ENCODE measurements at places on chromosomes 16 and 17. TPM values are rescaled to one million over a fixed set of nuclear protein-coding genes. Genes with fewer than 3 reads are reported as not detected.

GRCh38 chr17:60230358-60230757, 80.6 kb downstream of the CA4 start:
- no peak for DNase-seq
- no peaks in the 10 kb centered on the region for H3K4me1 ChIP-seq
- peaks cover 21% of the 10 kb centered on the region for H3K36me3 ChIP-seq
- H3K27ac ChIP-seq = no peak overlapping the region
- no peaks in the 10 kb centered on the region for H3K27me3 ChIP-seq

DNA sequence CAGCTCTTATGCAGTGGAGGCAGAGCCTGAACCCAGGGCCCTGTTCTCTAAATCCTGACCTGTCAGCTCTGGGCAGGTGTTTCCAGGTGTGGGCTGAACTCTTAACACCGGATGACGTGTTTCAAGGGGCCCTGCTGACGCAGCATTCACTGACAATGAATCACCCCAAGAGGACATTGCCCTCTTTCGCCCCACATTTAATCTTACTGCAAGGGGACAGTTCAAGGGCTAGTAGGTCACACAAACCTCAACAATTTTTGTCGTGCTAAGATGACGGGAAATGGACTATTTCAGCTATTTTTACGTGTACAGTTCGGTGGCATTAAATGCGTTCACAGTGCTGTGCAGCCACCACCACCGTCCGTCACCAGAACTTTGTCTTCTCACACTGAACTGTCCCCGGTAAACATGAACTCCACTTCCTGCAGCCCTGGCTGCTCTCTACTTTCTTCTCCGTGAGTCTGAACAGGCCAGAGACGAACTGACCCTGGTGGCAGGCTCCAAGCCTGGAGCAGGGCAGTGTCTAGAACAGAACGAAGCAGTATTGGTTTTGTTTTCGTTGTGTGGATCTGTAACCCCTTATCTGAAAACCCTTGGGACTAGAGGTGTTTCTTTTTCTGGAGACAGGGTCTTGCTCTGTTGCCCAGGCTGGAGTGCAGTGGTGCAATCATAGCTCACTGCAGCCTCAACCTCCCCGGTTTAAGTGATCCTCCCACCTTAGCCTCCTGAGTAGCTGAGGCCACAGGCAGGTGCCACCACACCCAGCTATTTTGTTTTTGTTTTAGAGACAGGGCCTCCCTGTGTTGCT, 88.4 kb upstream of the CIBAR2 start:
- H3K4me1 ChIP-seq = peaks cover 15% of the 10 kb centered on the region
- H3K27me3 ChIP-seq = no peaks in the 10 kb centered on the region
- H3K36me3 ChIP-seq = no peaks in the 10 kb centered on the region
- H3K27ac ChIP-seq = peak overlapping the region; percentile 0
- no peak overlapping the region for H3K4me3 ChIP-seq

- H3K27me3 ChIP-seq = no peaks in the 10 kb centered on the region
- no peak for DNase-seq
- H3K4me3 ChIP-seq = no peak overlapping the region
- H3K27ac ChIP-seq = no peak overlapping the region
- H3K36me3 ChIP-seq = peaks cover 48% of the 10 kb centered on the region
- H3K4me1 ChIP-seq = peaks cover 27% of the 10 kb centered on the region
These were observed 4.6 kb downstream of the NIP7 start for GRCh38 chr16:69344171-69344570.

DNA sequence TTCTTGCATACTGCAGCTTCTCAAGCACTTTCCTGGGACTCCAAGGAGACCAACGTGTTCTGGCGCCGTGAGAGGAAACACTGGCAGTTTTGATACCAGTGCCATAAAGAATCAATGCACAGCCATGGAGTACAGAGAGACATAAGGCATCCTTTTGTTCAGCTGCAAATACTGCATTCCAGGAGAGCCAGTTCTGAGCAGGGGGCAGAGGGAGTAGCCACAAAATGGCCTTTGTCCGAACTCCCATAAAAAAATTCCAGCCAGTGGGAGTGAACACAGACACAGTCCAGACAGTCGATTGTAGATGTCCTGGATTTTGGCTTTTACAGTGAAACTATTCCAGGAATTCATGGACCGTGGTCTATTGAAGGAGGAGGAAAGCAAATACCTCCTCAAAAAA, 36.2 kb upstream of the TEKT3 start:
- no peaks in the 10 kb centered on the region for H3K4me1 ChIP-seq
- H3K36me3 ChIP-seq = no peaks in the 10 kb centered on the region
- peak overlapping the region; percentile 24 for H3K27ac ChIP-seq

DNA sequence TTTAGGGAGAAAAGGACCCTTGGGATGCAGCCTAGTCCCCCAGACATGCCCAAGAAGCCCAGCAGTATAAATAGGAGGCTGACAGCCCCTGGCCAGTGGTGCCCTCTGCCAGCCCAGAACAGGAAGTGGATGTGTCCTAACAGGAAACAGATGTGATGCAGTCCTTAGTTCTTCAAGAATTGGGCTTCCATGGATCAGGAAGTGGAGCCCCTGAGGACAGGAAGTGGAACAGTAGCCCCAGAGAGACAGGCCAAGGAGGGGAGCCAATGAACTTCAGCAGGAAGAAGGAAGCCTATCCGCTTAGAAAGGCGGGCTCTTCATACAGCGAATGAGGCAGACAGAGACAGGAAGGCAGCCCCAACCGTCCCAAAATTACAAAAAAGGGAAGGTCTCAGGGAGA, 7.2 kb downstream of the CTF1 start:
- H3K36me3 ChIP-seq = no peaks in the 10 kb centered on the region
- H3K4me1 ChIP-seq = peaks cover 37% of the 10 kb centered on the region
- DNase-seq = no peak
- peak overlapping the region; percentile 94 for H3K27ac ChIP-seq
- H3K27me3 ChIP-seq = no peaks in the 10 kb centered on the region

The HBM gene
- not detected for total RNA-seq

The TPSG1 gene
- total RNA-seq = not detected

The G6PC1 gene
- not detected for total RNA-seq

The LRRC37A gene
- 4.1 TPM for total RNA-seq

Measured in spleen (tissue), 13 donors.